ENCODE measurements at places on chromosomes 6 and 20.

- DNase-seq: no peak
Observed at GRCh38 chr20:59412181-59412580, 111.8 kb downstream of the EDN3 start.

DNA sequence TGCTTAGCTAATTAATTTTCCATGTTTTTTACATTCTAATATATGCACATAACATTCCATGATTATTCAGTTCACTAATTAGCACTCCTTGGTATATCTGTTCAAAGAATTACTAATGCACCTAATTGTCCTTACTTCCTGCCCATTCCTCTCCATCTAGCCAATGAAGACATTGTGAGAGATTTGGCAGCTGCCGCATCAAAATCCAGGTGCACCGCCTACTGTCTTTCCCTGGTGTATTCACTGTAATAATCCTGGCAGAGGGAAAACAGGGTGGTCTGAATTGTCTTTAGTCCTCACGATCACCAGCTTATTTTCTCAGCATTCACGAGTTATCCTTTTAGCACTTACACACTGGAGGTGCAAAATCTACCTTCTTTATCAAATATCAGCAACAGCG lies 61.0 kb upstream of the SCGN start:
- DNase-seq: no peak

DNA sequence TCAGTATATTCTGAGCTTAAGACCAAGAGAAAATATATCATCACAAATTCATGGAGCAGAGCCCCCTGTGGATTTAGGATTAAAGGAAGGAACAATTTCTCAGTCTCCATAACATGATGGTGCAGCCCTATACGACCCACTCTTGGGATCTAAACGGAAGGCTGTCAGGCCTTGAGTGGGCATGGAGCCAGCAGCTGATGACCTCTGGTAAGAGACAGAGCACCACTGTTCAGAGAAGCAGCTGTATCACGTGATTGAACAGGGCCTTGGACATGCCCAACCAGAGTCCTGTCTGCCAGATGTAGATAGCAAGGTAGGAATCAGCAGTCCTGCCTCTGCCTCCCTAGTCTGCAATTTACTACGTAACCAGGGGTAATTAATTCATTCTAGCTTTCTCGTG lies 259.4 kb upstream of the POU3F2 start:
- DNase-seq: no peak

DNA sequence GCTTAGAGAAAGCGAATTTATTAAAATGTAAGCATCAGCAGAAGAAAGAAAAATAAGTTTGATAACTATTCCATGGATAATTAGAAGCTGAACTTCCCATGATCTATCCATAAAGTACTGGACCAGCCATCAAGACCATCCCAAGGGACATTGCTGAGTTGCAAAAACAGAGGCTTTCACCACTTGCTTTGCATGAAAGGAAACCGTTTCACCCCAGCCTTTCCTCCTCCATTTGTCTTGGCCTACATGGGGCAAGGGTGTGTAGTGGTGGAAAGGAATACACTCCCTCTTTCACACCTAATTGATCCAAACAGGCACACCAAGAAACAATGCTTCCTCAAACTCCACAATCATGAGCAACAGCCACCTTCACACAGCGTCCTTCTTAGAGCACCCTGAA lies 10.4 kb downstream of the HIVEP2 start:
- no peak for DNase-seq

DNA sequence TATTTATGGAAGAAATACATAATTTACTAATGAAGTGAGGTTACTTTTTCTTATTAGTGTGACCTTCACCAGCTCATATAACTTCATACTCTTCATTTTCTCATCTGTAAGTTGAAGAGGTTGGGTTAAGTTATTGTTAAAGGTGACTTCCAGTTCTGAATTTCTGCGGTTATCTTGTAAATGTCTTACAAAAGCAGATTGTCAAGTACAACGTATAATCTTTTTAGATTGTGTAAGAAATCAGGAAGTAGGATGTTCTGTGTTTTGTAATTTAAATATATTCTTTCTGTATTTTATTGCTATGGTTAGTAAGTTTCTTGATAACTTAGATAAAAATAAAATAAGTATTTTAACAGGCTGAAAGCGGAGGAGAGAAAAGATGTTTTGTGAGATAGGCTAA lies 12.0 kb downstream of the WTAP start:
- DNase-seq: no peak

DNA sequence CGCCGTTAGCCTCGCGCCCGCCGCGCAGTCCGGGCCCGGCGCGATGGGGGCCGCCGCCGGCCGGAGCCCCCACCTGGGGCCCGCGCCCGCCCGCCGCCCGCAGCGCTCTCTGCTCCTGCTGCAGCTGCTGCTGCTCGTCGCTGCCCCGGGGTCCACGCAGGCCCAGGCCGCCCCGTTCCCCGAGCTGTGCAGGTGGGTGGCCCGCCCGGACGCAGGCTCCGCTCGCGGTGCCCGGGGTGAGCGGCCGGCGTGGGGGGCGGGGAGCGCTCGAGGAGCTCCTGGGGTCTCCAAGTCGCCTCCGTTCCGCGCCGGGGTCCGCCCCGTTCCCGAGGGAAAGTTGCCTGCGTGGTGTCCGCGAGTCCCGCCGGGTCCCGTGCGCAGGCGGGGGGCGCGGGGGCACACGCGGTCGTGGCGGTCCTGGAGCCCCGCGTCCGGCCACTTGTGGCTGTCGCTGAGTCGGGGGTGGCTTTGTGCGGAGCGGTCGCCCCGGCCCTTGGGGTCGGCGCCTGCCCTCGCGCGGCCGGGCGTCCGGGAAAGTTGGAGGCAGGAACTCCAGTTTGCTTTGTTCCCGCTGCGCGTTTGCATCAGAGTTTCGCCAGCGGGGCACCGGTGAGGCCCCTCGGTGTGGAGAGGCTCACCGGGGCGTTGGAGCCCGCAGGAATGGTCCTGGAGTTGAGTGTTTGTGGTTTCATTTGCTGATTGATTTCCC lies 476 bp downstream of the IGF2R start:
- DNase-seq: no peak

GRCh38 chr6:132132924-132133639 lies 181.9 kb upstream of the CCN2 start:
- no peak for DNase-seq

DNA sequence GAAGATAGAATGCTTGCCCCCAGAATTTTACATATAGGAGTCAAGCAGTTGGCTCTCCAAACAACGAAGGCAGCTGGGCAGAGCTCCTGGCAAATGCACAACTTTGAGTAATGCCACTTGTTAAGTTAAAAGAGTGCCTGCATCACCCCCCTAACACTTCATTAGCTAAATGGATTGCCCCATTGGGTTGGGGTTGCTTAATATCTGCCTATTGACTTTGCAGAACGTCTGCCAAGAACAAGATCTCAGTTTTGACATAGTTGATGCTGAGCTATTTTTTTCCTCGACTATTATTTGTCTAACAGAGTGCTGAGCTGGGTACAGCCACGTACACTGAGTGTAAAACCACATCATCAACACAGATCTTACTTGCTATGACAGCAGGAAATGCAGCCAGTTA lies 12.1 kb downstream of the ANKRD60 start:
- DNase-seq: no peak

DNA sequence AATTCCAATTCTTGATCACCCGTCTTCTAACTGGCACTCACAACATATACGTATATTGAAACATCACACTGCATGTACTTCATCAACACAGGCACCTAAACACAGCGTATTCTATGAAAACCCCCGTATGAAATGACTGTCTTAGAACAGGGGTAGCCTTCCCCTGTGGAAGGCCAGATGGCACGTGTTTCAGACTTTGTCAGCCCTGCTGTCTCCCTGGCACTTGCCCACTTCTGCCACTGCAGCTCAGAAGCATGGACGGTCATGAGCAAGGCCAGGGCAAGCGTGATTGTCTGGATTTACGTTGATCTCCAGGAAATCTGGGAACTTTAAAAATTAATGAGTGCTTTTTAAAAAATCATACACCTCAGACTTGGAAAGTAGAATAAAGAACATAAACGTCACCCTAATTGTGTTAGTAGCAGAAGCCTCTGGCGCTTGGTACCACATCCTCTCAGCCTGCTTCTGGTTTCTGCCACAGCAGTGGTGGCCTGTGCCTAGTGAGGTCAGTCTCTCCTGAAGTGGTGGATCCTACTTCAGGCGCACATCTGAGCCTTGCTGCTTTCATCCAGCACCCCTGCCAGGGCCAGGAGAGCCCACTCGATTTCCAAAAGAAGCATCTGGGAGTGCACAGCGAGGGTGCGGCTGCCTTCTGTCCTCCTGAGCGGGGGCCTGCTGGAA lies 18.3 kb downstream of the PDE10A start:
- DNase-seq: no peak

GRCh38 chr6:36592221-36592655 lies 1.9 kb upstream of the SRSF3 start:
- no peak for DNase-seq

GRCh38 chr6:29989211-29989610 lies 46.9 kb downstream of the HLA-A start:
- DNase-seq: no peak

- DNase-seq: no peak
Observed at GRCh38 chr6:164246082-164246481, 831.6 kb downstream of the QKI start.

DNA sequence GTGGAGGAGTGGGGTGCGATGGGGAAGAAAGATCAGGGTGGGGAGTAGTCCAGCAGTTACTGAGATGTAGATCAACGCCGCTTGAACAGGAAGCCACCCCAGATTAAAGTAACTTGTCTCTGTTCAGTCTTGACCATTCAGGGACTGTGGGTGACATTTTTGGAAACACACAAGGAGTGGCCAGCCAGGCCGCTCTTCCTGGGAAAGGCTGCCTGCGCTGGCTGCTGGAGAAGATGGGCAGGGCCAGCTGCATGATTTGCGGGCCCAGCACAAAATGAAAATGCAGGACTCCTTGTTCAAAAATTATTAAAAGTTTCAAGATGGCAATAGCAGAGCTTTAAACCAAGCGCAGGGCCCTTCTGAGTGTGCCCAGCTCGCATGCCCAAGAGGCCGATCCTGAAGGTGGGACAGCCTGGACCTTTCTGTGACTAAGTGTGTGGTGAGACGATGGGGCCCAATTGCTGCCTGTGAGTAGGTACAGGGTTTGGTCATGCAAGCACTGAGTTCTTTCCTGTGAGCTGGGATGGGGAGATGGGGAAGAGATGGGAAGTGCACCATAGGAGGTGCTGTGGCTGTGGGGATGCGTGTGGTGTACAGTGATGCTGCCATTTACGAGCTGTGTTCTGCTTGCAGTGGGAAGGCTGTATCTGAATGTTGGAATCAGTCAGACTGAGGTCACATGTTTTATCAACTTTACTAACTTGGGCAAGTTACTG lies 51.3 kb downstream of the DAAM2 start:
- no peak for DNase-seq

All from GOT3 (cell line).